ENCODE measurements at places on chromosomes 11 and 22.

- no peak for DNase-seq
Measured at GRCh38 chr22:32837142-32837541, 35.6 kb downstream of the TIMP3 start.

DNA sequence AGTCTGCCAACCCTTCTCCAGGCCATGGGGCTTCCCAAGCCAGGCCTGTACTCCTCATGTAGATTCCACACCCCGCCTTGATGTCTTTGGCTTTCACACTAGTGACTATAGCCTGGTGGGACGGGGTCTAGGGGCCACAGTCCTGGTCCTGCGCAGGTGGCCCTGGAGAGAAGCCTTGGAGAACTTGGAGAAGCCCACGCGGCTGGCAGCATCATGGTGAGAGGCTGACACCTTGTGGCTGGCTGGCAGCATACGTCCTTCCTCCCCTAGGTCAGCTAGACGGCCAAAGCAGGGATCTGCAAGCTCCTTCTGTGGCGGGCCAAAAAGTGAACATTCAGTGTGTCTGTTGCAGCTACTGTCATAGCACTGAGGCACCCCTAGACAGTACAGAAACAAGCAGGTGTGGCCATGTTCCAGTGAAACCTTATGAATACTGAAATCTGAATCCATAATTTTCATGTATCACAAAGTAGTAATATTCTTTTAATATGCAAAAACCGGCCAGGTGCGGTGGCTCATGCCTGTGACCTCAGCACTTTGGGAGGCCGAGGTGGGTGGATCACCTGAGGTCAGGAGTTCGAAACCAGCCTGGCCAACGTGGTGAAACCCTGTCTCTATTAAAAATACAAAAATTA, 42.0 kb downstream of the FAM83F start:
- DNase-seq: peak; percentile 16

DNA sequence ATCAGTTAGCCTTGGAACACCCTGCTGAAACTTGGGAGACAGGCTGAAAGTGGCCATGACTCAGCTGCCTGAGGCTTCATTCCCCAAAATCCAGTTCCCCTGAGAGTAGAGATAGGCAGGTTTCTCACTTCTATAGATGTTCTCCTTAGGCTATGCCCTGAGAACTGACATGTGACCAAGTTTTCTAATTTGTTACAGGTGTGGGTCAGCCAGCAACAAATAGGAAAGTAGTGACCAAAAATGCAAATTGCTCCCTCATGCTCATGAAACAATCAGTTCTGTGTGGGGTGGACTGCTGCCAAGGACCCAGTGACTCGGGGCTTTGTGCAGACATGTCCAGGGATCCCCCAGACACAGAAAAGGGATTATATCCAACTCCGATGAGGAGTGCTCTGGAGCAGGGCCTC, 7.3 kb upstream of the CCDC15 start:
- no peak for DNase-seq

GRCh38 chr11:18834754-18835466, 43.3 kb upstream of the PTPN5 start:
- DNase-seq: no peak

DNA sequence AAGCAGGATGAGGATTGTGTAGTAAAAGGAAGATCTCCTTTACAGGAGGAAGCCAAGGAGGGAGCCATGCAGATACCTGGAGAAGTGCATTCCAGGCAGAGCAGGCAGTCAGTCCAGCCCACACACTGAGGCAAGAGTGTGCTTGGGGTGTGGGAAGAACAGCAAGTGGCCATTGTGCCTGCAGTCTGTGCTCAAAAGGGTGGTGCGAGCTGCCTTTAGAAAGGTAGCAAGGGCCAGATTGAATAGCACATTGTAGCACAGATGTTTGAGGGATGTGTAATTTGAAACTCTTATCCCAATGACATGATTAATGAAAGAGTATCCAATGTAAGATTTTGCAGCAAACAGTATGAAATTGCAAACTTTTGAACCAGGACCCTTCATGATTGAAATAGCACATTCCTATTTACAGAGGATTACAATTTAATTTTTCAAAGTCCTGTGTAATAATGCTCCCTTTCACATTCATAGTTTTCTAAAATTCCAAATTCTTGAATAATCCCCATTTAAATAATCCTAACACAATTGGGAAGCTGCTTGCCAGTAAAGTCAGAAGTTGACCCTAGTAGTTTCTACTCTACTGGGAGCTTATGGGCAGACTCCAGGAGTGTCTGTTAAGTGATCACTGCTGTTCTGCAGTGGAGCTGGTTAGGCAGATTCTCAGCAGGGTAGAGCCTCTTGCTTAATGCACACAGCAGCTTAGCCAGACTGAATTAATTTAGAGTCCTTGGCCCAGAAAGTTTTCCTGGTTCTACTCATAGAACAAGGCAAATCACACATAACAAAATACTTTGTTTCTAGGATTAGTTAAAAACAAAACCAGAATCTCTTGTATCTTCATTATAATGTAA, 78.1 kb downstream of the CYB5R2 start:
- no peak for DNase-seq

DNA sequence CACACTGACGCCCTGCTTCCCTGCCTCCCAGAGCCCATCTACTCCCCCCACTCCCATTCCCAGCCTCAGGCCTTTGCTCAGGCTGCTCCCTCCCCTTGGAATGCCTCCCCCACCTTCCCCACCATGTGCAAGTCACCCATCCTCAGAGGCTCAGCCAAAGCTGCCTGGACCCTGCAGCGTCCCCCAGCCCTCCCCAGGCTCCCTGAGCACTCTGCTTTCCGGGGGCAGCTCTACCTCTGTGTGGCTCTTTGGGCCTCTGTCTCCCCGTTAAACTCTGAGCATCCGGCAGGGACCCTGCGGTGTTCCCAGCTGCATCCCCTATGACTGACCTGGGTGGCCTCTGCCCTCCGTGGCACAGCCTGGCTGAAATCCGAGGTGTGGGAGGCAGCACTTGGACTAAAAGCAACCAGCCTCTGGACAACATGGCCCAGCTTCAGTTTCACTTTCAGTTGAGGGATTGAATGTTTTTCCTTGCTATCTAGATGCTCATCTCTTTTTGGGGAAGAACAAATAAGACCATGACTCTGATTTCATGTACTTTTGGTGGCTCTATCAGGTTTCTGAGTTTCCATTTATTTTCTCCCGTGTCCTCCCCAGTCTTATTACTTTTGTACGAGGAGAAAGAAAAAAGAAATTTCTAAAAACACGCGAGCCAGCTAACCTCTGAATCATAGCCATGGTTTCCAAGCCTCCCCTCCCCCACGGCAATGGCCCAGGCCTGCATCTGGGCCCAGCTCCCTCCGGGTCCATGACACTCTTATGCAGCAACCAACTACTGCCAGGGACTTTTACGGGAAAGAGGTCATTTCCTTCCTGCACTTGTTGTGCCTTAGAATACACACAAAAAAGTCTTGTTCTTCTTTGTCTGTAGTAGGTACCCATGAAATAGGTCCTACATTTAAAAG, 3.8 kb downstream of the APOL3 start:
- peak; percentile 44 for DNase-seq

- DNase-seq: no peak
Measured at GRCh38 chr11:57294225-57295131, 30.3 kb downstream of the TNKS1BP1 start.

DNA sequence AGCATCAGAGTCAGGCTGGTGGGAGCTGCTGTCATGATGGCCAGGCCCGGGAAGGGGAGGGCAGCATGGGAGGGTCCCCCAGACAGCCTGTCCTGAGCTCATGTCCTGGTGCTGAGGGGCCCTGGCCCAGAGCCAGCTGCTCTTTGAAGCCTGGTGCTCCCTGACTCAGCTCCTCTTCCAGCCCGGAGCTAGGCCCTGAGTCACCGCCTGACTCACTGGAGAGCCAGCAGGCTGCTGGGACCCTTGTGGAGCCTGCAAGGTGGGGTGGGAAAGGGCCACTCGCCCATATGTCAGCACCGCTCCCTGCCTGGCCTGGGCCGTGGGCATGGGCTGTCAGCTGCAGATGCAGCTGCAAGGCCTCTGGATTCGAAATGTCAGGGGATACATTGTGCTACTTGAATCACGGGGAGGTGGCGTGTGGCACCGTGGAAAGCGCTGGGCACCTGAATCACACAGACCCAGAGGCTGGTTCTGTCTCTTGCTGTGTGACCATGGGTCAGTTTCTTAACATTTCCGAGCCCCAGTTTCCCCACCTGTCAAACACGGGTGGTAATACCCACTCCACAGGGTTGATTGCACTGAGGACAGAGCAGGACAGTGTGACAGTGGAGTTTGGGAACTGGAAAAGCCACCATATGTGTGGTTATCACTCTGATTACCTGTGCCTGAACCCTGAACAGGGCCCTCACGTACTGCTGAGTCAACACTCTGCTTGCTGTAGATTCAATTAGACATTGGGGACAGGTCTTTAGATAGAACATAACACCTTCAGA, 4.4 kb downstream of the CACNA1I start:
- no peak for DNase-seq

DNA sequence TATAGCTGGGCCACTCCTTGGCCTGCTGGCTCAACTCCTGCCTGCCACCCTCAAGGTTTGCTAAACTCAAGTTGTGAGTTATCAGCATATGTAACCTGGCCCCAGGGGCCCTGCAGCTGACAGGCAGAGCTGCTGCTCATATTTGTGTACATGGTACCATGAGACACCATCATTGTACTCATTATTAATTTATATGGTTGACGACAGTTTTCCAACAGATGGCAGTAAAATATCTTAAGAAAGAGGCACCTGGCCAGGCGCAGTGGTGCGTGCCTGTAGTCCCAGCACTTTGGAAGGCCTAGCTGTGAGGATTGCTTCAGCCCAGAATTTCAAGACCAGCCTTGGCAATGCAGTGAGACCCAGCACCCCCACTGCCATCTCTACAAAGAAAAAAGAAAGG, 11.4 kb upstream of the DENND5A start:
- DNase-seq: no peak

- DNase-seq: no peak
Measured at GRCh38 chr11:2265396-2265795, 5.0 kb downstream of the ASCL2 start.

DNA sequence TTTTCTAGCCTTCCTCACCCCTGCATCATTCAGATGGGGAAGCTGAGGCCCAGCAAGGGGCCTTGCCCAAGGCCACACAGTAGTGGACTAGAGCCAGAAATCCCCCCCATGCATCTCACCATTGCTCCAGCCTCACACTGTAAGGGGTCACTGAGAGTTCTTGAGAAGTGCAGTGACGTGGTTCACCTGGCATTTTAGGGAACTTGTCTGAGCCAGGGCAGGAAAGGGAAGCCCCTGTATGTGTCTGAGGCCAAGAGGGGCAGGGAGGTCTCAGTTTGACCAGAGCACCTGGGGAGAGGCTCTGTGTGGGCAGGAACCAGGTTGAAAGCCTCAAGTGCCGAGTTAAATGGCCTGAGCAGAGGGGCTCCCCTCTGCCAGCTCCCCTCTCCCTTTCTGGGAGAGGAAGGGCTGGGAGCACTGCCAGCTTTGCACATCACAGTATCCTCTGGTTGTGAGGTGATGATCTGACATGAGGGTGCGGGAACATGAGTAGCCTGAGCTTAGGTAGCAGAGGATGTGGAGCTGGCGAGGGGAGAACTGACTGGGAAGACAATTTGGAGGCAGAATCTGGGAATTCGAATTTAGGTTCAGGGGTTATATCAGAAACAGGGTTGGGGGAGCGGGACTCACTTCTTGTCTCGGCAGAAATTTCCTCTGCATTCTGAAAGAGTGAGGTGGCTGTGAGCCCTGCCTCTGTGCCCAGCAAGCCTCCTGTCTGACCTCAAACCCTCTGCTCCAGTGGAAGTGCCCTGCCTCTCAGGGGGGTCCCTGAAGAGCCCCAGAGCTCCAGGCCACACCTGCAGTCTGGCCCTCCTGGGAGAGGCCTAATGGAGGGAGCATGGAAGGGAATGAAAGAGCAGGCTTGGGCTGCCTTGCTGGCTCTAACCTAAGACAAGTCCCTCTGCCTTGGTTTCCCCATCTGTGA, 14.6 kb downstream of the ARHGEF17 start:
- DNase-seq: no peak

- no peak for DNase-seq
Measured at GRCh38 chr11:65973439-65974110, 12.0 kb downstream of the SART1 start.

DNA sequence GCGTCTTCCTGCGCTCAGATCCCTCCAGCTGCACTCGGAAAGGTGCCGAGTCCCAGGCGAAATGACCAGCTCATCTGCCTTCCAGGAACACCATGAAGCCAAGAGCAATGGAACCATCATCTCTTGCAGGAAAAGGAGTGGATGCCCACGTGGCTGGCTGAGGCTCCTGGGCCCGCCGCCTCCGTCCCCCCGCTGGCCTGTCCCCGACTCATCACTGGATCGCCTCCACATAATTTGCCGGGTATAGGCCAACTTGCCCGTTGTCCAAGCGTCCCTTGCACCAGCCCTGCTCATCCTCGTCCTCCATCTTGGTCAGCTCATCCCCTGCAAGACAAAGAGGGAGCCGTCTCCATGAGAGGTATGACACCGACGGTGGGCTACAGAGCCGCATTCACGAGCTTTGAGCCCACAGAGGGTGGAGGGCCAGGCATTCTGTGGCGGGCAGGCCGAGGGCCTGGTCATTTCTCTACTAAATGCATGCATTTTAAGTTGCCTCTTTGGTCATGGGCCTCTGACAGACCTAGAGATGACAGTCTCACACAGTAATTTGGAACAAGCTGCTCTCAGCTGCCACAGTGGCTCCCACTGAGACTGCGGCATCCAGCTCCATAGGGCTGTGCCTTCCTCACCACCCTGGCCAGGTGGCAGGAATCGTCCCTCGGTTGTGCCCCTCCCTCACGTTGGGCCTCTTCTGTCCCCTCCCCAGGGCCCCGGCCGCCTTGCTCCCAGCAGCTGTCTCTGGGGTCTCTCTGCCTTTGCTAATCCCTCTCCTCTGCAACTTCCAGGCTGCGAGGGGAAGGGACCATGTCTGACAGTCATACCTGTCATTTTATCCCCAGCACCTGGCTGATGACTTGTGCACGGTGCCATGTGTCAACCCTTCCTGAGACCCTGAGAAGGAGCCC, 14.3 kb upstream of the ARFGAP3 start:
- no peak for DNase-seq

DNA sequence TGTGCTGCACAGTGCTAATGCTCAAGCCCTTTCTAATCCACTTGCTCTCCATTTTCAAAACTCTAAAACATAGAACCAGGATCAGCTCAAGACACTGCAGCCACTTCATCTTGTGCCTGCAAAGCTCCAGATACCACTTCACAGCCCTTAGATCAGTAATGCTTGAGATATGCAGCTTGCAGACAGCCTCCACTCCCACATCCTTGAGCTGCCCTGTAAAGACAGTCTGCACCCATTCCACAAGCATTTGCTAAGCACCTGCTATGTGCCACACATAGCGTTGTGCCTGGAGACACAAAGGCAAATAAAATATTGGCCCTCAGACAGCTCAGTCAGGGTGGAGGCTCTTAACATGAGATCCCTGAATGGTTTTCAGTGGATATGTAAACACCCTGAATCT, 192.5 kb upstream of the SNX19 start:
- no peak for DNase-seq

- DNase-seq: no peak
Measured at GRCh38 chr22:36147196-36147791, 13.3 kb downstream of the APOL3 start.

DNA sequence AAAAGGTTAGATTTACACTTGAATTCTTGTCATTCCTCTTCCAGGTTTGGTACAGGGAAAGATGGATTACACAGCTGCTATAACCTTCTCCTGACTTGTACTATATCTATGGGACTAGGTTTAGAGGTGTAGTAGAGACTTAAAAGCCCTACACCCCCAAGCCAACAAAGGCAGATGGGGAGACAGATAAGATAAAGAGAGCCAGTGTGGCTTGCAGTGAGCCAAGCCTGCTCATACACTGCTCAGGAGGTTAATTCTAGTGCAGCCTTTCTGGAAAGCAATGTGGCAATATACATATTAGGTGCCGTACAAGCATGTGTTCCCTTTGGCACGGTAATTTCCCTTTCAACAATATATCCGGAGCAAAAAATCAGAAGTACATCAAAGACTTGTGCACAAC, 10.8 kb downstream of the SIK3 start:
- DNase-seq: no peak

Data from activated effector memory CD4-positive, alpha-beta T cell treated with Interleukin-2 at 50 U/mL for 16 hours (primary cell).